ENCODE measurements at places on chromosomes 12 and 14.

DNA sequence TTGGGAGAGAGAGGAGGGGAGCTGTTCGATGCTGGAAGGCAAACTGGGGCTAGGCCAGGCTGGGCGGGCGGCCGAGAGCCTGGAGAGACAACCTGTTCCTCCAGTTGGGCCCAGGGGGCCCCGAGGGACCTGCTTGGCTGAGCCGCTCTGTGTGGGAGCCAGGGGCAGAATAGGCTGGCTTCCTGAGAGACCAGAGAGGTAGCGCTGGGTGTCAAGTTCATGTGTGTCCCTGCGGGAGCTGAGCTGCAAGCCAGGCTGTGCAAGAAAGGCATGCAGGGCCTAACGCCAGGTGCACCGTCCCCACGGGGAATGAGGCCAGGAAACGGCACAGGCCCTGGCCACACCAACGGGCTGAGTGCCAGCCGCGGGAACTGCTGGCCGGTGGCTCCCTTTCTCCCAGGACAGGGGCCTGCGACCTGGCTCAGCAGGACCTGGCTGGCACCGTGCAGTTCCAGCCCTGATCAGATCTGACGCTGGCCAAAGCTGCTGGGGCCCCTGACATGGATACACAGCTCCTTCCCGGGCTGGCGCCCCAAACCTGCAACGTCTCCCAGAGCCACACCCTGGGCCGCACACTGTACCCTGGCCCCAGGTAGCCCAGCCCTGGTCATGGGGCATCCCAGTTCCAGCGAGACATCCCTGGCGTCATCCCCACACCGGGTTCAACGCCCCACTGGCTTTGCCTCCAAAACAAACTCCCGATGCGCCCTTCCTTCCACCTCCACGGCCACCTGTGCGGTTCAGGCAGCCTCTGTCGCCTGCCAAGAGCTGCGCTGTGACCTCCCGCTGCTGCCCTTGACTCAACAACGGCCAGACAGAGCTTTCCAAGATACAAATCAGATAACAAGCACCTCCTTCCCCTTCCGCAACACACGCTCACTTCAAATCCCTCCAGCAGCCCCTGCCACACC, 65.0 kb downstream of the RFLNA start:
- no peak for DNase-seq

DNA sequence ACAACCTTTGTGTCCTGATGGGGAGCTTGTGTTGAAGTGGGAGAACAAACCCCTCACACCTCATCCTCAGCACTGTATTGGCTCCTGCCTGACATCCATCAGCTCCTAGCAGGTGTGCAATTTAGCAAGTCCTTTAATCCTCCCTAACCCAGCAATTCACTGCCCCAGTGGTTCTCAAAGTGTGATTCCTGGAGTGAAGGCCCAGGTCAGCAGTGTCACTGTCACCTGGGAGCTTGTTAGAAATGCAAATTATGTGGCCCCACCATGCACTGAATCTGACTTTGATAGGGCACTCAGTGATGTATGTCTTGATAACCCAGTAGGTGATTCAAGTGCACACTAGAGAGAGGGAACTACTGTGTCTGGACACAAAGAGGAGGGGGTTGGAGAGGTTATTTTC, 133.6 kb downstream of the FGD4 start:
- DNase-seq: no peak

- DNase-seq: no peak
Measured at GRCh38 chr14:32593290-32593942, 264.3 kb downstream of the AKAP6 start.

- no peak for DNase-seq
Measured at GRCh38 chr12:47268501-47269454, 189.0 kb upstream of the AMIGO2 start.

- DNase-seq: no peak
Measured at GRCh38 chr12:28253161-28253641, 62.9 kb downstream of the CCDC91 start.

GRCh38 chr12:96098631-96099030, 63.2 kb upstream of the LTA4H start:
- no peak for DNase-seq

- no peak for DNase-seq
Measured at GRCh38 chr12:104347374-104348075, 44.0 kb downstream of the EID3 start.

- DNase-seq: no peak
Measured at GRCh38 chr14:96088481-96088880, 49.3 kb downstream of the C14orf132 start.

GRCh38 chr14:28777471-28778137, 11.0 kb downstream of the FOXG1 start:
- DNase-seq: no peak

DNA sequence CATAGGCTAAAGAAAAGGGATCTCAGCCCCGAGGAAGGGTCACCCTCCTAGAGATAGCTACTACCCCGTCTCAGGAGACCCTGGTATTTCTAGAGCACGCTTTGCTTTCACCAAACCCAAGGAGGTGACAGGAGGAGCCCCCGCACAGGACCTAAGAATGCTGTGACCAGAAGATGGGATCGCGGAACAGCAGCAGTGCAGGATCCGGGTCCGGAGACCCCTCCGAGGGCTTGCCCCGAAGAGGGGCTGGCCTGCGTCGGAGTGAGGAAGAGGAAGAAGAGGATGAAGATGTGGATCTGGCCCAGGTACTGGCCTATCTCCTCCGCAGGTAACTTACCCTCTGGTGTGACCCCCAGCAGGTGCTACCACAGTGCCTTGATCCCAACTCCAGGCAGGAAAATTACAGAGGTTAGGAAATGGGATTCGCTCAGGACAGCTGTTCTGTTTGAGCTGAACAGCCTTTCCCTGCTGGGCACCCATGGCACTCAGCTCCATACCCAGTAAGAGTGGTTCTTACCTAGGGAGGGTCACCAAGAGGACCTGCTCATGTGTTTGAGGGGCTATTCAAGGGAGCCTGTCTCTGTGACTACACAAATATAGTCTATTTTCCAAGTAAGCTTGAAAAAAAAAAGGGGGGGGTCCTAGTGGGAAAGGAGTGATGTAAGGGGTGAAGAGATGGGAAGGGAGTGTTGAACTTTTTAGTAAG, 826 bp upstream of the NRL start:
- peak; percentile 9 for DNase-seq

DNA sequence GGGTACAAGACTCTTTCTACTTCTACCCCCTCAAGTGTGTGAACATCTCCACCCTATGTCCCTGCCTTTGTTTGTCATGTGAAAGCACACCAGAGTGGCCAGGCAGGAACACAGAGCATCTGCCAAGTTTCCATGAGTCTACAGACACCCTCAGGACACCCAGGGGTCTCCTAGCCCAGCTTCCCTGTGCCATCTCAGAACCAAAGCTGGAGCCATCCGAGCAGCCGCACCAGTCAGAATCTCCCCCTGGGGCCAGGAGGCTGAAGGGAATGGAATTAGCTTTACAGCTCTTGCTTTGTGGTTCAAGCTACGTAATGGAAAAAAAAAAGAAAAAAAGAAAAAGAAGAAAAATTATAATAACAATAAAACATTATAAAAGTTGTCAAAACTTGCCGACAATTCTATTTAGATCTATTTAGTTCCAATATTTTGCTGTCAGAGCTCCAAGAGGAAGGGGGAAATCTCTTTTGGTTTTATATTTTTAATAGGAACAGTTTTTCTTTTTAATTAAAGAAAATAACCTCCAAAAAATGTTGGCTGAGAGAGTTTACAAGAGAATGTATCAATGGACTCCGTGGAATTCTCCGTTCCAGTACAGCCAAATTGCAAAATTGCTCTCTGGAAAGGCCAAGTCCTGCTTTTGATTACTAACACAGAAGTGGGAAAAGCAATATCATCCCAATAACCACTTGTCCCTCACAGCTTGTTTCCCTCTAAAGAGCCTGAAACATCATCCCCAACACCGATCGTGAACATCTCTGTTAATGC, 37.1 kb downstream of the TBX5 start:
- DNase-seq: no peak

- DNase-seq: no peak
Measured at GRCh38 chr14:24127673-24128072, 2.8 kb upstream of the FITM1 start.

GRCh38 chr12:22431693-22432251, 97.3 kb upstream of the ST8SIA1 start:
- no peak for DNase-seq

DNA sequence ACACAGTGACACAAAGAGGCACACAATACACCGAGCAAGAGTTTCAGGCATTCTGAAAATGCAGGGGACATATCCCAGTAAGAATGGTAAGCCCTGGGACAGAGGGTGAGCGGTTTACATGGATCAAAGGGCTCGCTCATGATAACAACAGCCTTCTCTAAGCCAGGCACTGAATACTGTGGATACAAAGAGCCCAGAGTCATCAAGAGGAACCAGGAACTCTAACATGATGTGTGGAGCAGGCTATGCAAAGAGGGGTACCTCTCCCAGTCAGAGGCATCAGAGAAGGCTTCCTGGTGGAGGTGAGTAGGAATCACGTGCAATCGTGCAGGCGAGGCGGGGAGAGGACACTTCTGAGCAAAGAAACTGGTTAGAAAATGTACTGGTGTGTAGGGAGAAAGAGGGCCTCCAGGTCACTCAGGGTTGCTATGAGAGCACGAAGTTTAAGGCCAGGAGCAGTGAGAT, 76.9 kb upstream of the EEA1 start:
- no peak for DNase-seq

- DNase-seq: peak; percentile 11
Measured at GRCh38 chr12:74317078-74317601, 220.5 kb upstream of the ATXN7L3B start.

DNA sequence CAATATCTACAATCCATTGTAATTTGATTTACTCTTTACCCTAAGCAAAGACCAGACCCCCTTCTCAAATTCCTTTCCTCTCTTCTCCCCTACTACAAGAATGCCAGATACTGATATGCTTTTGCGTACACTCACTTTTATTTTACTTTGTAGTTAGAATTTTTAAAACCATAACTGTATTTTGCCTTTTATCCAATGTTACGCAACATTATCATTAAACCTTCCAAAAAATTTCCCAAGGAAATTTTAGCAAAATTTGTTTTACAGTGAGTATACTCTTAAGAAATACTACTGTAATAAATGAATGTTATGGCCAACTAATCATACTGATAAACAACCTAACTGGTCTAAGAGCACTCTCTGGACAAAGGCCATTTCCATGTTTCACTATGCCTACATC, 22.3 kb downstream of the ATP2B1 start:
- no peak for DNase-seq

- no peak for DNase-seq
Measured at GRCh38 chr14:92926180-92926845, 3.4 kb downstream of the CHGA start.

GRCh38 chr14:79278798-79279644, 932.3 kb downstream of the DIO2 start:
- DNase-seq: peak; percentile 80

DNA sequence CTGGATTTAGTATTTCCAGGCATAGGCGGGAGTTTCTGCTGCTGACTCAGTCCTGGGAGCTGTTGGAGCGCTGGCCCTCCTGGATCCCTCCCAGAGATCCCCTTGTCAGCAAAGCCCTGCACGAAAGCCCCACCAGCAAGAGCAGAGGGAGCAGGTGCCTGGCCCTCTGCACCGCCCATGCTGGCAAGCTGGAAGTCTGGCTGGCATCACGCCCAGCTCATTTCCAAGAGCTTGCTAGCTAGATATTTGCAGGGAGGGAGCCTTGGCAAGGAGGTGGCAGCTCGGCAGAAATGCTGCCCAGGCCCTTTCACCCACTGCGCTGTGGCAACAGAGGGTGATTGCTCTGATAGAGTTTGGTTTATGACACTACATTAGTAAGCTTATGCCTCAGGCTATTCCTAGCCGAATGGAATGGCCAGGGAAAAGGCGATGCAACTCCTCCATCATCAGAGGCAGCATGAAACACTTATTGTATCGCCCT, 193.9 kb downstream of the EMP1 start:
- DNase-seq: no peak

- peak; percentile 23 for DNase-seq
Measured at GRCh38 chr14:89365061-89365801, 51.8 kb downstream of the FOXN3 start.

- no peak for DNase-seq
Measured at GRCh38 chr12:11880381-11880780, 190.4 kb upstream of the BCL2L14 start.

GRCh38 chr14:21123429-21123828, 22.6 kb downstream of the TMEM253 start:
- DNase-seq: no peak

DNA sequence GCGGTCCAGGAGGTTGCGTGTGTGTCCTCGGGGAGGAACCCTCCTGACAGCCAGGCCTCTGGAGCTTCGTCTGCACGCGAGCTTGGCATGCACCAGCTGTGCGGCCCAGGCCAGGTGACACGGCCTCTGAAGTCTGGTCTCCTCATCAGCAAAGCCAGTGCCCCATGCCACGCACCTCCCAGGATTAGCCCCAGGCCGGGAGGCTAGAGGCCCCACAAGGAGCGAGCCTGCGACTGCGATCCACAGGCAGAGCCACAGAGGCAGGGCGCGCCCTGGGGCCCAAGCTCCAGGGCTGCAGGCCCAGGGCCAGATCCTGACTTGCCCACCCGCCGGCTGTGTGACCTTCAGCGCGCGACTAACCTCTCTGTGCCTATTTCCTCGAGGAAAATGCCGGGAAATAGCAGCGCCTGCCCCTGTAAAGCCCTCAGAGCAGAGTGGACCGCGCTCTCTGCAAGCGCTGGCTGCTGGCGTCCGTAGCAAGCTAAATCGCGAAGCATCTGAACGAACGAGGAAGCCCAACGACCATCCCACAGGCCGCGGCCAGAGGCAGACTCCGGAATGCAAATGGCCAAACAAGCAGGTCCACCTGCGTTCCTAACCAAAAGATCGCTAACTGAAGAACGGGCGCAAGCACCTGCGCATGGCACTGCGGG, 492 bp upstream of the BTBD6 start:
- no peak for DNase-seq

DNA sequence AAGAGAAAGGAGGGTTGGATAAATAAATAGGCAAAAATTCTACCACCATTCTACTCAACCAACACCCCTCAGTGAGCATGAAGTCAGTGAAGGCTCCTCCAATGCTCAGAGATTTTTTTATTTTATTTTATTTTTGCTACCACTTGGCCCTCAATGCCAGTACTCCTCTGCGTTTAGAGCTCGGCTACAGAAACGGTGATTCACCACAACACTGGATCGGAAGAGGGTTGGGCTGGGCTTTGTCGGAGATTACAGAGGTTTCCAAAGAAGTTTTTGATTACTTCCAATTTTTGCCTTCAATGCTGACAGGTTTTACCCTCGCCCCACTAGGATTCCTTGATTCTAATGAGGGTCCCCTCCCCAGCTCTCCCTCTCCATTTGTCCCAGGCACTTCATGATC, 1027.2 kb upstream of the TMEM132C start:
- no peak for DNase-seq

- DNase-seq: no peak
Measured at GRCh38 chr12:57227315-57228115, 2.0 kb upstream of the SHMT2 start.

DNA sequence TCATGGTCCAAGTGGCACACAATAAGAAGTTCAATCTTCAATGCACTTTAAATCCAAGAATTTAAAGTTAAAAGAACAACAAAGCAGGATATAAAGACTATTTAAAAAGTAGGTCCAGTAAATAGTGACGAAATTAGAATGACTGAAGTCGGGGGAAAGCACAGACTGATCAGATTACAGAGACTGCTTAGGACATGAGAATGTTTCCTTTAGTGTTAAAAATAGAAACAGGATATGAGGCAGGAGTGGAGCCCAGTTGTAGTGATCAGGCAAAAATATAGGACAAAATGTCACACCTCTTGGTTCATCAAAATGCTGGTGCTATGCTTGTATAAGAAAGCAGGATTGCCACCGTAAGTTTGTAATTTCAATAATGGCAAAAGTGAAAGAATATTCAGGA, 52.2 kb upstream of the CD163 start:
- no peak for DNase-seq

- DNase-seq: no peak
Measured at GRCh38 chr12:39627914-39628313, 8.3 kb upstream of the ABCD2 start.

Measured in endothelial cell (in vitro differentiated cells).